ENCODE measurements at places on chromosomes 7 and 10.

GRCh38 chr7:15488401-15488800 is 73.4 kb downstream of the AGMO start:
- no peak for DNase-seq

DNA sequence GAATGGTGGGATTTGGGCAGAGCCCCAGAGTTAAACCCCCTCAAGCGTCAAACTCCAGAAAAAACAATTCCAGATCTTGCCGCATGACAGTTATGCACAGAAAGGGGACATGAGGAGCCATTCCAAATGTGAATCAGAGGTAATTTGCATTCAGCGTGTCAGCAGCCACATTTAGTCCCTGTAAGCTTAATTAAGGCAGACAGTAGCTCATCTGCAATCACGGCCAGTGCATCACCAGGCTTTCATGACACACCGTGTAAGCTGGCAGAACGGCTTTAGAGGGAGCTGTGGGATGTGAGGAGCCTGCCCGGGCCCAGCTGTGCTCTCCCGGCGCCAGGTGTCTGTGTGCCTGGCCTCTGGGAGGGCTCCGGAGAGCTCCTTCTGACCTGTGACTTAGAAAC is 18.7 kb upstream of the PRKAG2 start:
- DNase-seq = no peak

DNA sequence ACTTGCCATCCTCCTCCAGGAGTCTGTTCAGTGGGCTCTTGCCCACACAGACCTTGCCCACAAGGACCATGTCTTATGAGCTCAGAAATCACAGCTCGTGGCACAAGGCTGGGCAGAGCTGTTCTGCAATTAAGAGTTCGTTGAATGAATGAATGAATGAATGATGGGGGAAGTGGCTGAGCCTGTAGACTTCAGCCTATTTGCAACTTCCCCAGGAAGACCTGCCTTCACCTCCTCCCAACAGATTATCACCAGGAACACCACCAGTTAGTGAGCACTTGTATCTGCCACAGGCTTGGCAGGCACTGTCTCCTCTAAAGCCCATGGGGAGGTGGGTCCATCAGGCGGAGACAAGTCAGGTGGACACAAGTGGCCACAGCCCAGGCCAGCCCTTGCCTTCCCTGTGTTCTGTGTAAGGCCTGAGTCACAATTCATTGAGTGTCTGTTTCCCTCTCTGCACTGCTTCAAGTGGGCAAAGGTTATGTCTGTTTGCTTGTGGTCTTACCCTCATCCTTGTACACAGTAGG is 1.8 kb upstream of the FGF8 start:
- no peak for DNase-seq

GRCh38 chr7:187227-187927 is 5.0 kb upstream of the FAM20C start:
- DNase-seq = no peak

- no peak for DNase-seq
These were observed 384.4 kb upstream of the SHH start for GRCh38 chr7:156196649-156197048.

GRCh38 chr10:103780242-103781149 is 74.9 kb downstream of the SH3PXD2A start:
- no peak for DNase-seq

Measured in activated gamma-delta T cell (primary cell).